ENCODE measurements at places on chromosomes 5 and 9.

- no peak for DNase-seq
These were observed 48.1 kb upstream of the PRR16 start for GRCh38 chr5:120415985-120416384.

GRCh38 chr9:129983891-129984290 lies 59.1 kb downstream of the FNBP1 start:
- DNase-seq, result no peak

- no peak for DNase-seq
These were observed 1.3 kb downstream of the RANBP3L start for GRCh38 chr5:36300191-36300926.

- no peak for DNase-seq
These were observed 96.5 kb downstream of the ARHGAP26 start for GRCh38 chr5:142866563-142867275.

DNA sequence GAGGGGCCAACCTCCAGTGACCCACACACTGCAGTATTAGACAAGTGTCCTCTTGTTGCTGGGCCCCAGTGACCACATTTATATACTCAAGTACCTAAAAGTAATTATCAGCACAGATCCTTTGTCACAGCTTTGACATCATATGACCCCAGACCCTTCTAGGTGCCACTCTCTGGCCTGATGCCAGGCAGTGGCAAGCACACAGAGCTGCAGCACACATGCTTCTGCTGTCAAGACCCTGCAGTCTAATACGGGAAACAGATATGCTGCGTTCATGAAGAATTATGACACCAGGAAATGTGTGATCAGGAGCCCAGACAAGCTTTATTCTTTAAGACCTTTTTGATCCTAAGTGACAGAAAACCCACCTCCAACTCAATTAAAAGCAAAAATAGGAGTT lies 63.8 kb upstream of the AFAP1L1 start:
- DNase-seq, result no peak

GRCh38 chr9:101778332-101778731 lies 39.9 kb upstream of the GRIN3A start:
- no peak for DNase-seq

DNA sequence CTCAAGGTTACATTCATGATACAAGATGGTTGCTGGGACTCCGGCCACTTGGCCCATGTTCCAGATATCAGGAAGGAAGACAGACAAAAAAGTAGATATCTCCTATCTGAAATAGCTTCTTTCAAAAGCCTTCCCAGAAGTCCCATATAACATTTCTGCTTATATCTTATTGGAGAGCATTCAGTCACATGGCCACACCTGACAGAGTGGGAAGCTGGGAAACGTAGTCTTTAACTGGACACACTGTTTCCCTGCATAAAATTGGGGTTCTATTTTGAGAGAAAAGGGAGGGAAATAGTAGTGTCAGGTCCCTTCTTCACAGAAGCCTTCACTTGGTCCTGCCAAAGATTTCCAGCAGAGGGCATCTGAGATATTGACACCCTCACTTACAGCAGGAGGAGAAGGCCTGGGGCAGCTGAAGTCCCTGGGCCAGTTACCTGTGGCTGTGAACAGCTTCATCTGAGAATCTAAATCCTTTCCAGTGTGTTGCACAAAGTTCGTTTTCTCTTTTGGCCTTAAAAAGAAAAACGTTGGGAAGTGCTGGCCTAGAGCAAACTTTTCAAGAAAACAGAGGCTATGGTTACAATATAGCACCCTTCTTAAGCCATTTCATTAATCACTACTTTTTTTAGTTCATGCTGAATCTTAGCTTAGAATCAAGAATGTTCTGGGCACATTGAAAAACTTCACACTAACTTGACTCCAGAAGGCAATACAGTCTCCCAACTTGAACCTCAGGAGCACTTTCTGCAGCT lies 33.5 kb downstream of the SPEF2 start:
- DNase-seq, result no peak

DNA sequence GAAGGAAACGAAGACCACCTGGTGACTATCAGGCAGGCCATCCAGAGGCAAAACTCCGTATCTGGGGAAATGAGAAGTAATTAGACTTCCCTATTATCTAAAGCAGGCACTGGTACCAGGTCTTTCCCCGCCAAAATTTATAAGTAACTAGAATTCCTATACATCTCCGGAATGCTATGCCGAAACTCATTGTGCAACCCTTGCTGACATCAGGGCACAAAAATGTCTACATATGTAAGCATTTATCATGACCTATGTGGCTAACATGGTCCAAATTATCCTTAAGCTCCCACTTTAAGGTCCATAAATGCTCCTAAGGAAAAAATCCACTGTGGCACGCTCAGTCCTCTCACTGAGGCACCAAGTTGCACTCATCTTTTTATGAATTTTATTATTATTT lies 17.8 kb downstream of the ACTL7B start:
- DNase-seq, result no peak

GRCh38 chr9:111868475-111868874 lies 28.1 kb upstream of the UGCG start:
- DNase-seq, result no peak

- no peak for DNase-seq
These were observed 60.6 kb downstream of the DRD1 start for GRCh38 chr5:175383350-175383749.

- no peak for DNase-seq
These were observed 90.4 kb downstream of the PGM5 start for GRCh38 chr9:68446836-68447235.

- no peak for DNase-seq
These were observed 36.7 kb upstream of the CTNNA1 start for GRCh38 chr5:138716456-138716924.

DNA sequence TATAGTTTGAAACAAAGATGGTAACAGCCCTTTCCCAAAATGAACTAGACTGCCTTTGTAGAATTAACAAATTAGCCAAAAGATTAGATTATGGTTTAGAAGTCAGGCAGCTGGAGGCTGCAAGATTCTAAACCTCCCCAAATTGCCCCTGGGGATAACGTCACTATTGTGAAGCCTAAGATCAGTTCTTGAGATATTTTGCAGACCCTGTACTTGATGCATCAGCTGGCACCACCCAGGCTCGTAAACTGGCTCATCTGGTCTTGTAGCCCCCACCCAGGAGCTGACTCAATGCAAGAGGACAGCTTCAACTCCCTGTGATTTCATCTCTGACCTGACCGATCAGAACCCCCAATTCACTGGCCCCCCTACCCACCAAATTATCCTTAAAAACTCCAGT lies 4.2 kb upstream of the SOWAHA start:
- no peak for DNase-seq

GRCh38 chr5:3428334-3428733 lies 167.3 kb upstream of the IRX1 start:
- no peak for DNase-seq

DNA sequence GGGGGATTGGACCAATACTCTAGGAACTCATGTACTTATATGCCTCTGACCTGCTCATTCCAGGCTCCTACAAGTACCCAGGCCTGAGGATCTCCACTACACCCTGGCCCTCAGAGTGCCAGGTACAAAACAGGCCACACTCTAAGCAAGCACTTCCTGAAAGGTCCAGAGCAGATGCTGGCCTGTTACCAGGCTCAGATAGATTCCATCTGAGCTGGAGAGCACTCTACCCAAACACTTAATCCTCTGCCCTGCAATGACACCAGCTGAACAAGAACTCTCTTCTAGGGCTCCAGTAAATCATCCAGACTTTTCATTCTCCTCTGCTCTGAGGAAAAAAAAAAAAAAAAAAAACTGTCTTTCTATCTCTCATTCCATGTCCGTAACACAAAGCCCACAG lies 2.9 kb downstream of the P4HA2 start:
- no peak for DNase-seq

DNA sequence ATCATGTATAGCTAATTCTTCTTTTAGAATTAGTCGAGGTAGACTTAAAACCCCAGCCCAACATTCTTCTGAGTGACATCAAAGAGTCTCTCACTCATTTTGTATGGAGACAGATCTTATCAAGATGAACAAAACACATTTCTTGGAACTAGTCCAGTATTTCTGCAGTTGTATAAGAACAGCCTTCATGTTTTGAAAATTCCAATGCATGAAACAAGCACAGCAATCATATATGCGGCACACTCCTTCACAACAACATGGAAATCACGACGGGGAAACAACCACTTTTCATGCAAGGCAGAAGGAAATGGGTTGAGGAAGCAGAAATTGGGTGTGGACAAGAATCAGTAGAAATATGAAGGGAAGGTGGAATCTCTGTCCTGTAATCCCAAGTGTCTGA lies 113.8 kb downstream of the PLK2 start:
- DNase-seq, result no peak

DNA sequence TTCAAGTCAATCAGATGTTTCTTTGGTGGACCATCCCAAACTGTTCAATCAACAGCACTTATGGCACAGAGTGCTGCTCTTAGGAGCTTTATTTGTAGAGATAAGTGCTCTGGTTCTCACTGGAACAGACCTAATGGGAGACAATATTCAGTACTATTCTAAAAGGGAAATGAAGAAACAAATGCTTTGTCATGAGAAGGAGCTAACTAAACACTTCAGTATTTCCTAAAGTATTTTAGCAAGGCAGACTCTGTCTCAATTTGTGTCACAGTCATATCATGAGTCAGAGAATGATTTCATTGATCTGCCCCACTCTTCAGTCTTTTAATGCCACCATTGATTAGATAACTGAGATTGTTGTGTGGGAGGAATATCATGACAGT lies 175.3 kb downstream of the SLF1 start:
- no peak for DNase-seq

- peak; percentile 9 for DNase-seq
These were observed 11.3 kb downstream of the FLT4 start for GRCh38 chr5:180637962-180638680.

- no peak for DNase-seq
These were observed 85.7 kb downstream of the LMX1B start for GRCh38 chr9:126699401-126699881.

- DNase-seq, result no peak
These were observed 522.3 kb upstream of the ST8SIA4 start for GRCh38 chr5:101425339-101425859.

GRCh38 chr5:150599917-150600511 lies 40.4 kb upstream of the SYNPO start:
- DNase-seq, result peak; percentile 85

GRCh38 chr5:6370580-6370979 lies 7.8 kb downstream of the MED10 start:
- DNase-seq, result no peak

- DNase-seq, result no peak
These were observed 255.8 kb downstream of the PRDM9 start for GRCh38 chr5:23763170-23763569.

GRCh38 chr5:137735555-137736284 lies at the start of gene KLHL3:
KLHL3 (minus strand) TSS chr5:137736089; CDS start chr5:137735646, 443 bp downstream.
- peak; percentile 29 for DNase-seq

DNA sequence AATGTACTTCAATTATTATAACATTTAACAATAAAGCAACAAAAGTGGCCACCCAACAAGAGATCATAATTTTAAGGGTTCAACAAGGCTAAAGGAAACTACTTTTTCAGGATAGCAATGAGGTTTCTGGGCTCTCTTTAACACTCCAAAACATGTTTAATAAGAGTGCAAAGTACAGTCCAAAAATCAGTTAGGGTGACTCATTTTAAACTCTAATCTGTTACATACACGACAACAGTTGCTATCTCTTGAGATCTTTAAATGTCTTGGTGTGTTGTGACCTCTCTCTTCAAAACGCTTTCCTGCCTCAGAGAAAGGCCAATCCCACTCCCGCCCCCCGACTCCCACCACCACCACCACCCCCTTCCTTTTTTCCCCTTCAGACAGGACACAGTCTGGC lies 11.5 kb downstream of the NFIB start:
- no peak for DNase-seq

DNA sequence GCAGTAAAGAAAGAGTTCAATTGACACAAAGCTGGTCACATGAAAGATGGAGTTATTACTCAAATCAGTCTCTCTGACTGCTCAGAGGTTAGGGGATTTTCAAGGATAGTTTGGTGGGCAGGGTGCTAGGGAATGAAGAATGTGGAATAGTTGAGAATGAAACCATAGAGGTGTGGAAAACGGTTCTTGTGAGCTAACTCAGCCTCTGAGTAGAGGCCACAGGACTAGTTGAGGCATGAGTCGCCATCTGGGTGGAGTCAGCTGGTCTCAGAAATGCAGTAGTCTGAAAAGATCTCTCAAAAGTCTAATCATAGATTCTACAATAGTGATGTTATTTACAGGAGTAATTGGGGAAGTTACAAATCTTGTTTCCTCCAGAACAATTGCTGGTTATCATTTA lies 178.9 kb upstream of the SPEF2 start:
- DNase-seq, result no peak

- no peak for DNase-seq
These were observed 42.1 kb upstream of the ZNF462 start for GRCh38 chr9:106820866-106821265.

- DNase-seq, result no peak
These were observed 173.4 kb upstream of the STK32A start for GRCh38 chr5:147061431-147061830.

- no peak for DNase-seq
These were observed 9.4 kb upstream of the GALNT10 start for GRCh38 chr5:154181161-154181560.

- DNase-seq, result no peak
These were observed 898 bp downstream of the CDH10 start for GRCh38 chr5:24643880-24644279.

GRCh38 chr9:99823681-99824377 lies 2.1 kb downstream of the NR4A3 start:
- DNase-seq, result peak; percentile 17

DNA sequence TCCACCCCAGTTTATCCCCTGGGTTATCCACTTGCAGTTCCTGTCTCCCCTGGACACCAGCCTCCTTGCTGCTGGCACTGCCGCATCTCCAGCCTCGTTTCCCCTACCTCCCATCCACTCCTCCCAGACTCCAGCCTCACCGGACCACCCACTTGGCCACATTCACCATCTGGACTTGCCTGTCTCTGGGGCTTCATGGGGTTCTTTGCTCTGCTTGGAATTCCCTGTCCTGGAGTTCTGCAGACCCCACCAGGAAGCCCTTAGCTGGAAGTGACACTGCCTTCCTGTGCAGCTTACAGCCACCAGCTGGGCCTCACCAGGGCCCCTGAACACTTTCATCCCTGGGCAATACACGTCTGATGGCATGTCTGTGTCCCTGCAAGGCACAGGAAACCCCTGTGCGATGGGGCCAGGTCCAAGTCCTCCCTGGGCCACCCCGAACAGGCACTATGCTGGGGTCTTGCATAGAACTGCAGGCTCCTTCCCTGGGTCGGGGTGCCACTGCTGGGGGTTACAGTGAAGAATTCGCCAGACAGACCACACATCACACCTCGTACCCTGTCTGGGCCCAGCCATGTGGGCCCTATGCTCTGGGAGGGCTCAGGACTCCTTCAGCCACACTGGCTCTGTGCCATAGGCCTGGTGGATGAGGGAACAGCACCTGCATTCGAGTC lies 3.0 kb downstream of the FLT4 start:
- DNase-seq, result no peak

DNA sequence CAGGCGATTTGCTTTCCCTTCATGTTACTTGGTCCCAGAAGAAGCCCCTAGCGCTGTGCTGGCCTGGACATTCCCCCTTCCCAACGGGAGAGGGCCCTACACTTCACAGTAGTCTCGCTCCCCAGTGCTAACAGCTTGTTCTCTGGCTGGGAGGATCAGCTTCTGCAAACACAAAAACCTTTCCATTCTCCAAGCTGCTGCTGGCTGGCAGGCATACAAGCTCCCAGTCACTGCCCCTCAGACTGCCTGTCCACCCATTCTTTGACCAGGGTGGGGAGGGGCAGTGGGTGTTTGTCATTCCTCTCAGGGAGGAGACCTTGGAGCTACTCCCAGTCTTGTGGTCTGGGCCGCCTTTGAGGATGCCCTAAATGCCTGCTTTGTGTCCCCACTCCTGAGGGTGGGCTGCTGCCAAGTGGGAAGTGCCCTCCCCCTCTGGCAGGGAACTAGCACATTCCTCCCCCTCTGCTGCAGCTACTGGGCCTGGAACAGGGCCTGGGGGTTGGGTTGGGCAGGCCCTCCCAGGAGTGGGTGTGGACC lies 20.8 kb downstream of the ENHO start:
- peak; percentile 55 for DNase-seq

Measured in left ventricle myocardium inferior (tissue), 1 donor.